ENCODE measurements at places on chromosomes 13 and 19.

GRCh38 chr13:40786568-40786996 is 2.8 kb upstream of the SLC25A15 start:
- no peak for DNase-seq

DNA sequence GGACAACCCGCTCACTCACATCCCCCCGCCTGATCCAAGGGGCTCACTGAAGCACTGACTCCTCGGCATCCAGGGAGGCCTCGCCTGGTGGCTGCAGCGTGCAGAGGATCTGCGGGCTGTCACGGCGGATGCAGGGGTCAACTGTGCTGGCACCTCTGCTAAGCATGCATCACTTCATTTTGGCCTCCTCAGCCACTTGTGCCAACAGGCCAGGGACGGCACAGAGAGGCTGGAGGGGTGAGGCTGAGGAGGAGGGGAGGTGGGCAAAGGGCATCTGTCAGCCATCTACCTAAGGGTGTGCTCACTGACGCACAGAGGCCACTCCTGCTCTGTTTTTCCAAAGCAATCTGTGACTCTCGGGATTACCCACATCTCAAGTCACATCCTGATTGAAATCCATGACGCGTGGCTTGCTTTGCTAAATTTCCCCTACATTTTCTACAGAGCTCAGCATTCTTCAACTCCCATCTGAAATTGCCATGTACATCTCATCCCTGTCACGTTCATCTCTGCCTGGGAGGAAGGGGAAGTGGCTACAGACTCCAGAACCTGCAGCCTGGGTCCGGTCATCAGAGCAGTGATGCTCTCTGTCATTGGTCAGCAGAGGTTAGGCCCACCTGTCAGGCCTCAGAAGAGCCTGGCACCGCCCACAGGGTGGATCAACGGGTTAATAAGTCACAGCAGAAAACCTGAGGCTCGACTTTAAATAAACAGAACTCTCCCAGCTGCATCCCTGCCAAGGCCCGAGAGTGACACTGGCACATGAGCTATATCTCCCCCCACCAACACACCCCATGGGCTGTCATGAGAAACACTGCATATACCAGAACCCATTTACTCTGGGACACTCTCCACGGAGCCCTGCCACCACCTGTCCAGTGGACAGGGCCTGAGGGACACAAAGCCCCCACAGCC is 17.6 kb downstream of the ELL start:
- DNase-seq, result no peak

- no peak for DNase-seq
Measured at GRCh38 chr13:42148538-42148937, 100.1 kb downstream of the DGKH start.

- no peak for DNase-seq
Measured at GRCh38 chr19:43622070-43622469, 2.6 kb upstream of the ZNF428 start.

- no peak for DNase-seq
Measured at GRCh38 chr13:31919971-31920726, 111.4 kb upstream of the FRY start.

GRCh38 chr19:21513651-21514050 is 8.2 kb downstream of the ZNF429 start:
- no peak for DNase-seq

GRCh38 chr19:29782260-29782580 is 29.6 kb upstream of the CCNE1 start:
- no peak for DNase-seq

DNA sequence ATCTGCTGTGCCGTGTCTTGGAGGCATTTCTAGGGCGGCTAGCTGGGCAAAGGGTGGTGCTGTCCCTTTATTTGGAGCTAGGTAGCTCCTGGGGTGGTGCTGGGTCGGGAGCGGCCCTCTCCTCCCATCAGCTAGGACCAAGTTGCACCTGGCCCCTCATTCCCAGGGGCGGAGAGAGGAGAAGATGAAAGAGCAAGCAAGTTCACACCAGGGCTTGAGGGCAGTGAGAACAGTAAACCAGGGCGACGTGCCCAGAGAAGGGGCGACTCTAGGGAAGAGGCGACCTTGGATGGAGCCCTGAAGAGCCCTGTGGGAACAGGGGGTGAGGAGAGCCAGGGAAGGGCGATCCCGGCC is 17.0 kb upstream of the KCNN1 start:
- no peak for DNase-seq

GRCh38 chr13:109256866-109257760 is 529.3 kb downstream of the IRS2 start:
- no peak for DNase-seq

Data from right renal cortex interstitium (tissue), 3 donors.